GM23338 (cell line): ENCODE measurements at places on chromosomes 2 and 18. TPM values are rescaled to one million over a fixed set of nuclear protein-coding genes. Genes with fewer than 3 reads are reported as not detected.

GRCh38 chr2:75333646-75334045, 134.3 kb upstream of the TACR1 start:
- no peak for DNase-seq

GRCh38 chr2:196165016-196165415, 6.4 kb downstream of the STK17B start:
- peak; percentile 14 for DNase-seq

DNA sequence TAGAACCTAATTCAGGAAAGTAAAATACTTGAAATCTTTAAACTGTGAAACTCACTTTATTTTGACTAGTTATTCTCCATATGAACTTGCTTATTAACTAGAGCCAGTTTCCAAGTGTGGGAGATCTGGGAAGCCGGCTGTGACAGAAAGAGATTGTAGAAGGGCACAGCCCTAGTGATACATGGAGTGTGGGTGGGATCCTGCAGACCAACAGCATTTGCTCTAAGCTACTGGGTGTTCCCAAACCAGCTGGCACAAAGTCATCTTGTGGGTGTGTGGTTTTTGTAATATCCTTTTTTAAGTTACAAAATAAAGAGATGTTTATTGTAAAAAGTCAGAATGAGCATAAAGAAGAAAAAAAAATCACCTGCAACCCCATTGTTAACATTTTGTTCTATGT, 3.4 kb downstream of the DUSP19 start:
- DNase-seq = no peak

Gene REG3G
- total RNA-seq = not detected in 2 replicates

Gene RFTN2
- 0.42 and 1.0 TPM in 2 replicates for total RNA-seq
